Activated CD4-positive, alpha-beta T cell treated with anti-CD3 and anti-CD28 coated beads for 36 hours (primary cell): ENCODE measurements at places on chromosomes 11 and 22.

GRCh38 chr22:46027211-46028105 lies 50.5 kb upstream of the WNT7B start:
- DNase-seq = peak; percentile 18

GRCh38 chr11:116829525-116830183 lies at the start of gene APOC3:
APOC3 (plus strand) TSS chr11:116829907; CDS start chr11:116830583, 676 bp downstream.
- DNase-seq = no peak

DNA sequence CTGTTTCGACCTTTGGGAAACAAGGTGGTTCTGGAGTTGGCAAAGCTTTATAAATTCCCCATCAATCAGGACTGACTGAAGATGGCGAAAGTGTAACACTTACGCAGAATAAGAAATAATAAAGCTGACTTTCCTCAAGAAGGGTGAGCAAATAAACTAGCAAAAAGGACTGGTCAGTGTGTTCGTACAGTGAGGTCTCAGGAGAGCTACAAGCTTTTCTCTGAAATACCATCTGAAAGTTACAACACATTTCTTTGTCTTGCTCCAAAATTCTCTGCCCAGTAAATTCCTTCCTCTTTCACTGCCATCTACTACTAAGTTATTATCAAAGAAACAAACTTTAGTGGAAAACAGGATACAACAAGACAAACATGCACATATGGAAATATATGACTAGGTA lies 13.4 kb downstream of the PITPNB start:
- DNase-seq = no peak

GRCh38 chr11:76120513-76121101 lies 85.7 kb downstream of the WNT11 start:
- DNase-seq = no peak

GRCh38 chr22:43343262-43343669 lies at the start of gene SCUBE1:
SCUBE1 (minus strand) TSS chr22:43343372; CDS start chr22:43343261, 111 bp downstream.
- peak; percentile 68 for DNase-seq

DNA sequence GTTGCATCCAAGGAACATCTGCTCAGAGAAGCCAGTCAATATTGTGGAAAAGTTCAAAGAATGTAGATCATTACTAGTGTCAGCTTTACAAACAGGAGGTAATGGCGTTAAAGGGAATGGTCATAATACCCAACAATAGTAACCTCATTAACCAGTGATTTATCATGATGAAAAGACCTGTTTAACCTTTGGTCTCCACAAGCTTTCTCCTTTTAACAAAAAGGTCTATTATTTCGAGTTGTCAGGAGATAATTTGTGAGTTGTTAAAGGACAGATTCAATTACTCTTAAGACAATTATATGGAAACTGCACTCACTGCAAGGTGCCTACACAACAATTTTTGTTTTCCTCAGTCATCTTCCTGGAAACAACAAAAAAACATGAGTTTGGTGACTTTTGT lies 73.8 kb upstream of the HTATIP2 start:
- DNase-seq = no peak

DNA sequence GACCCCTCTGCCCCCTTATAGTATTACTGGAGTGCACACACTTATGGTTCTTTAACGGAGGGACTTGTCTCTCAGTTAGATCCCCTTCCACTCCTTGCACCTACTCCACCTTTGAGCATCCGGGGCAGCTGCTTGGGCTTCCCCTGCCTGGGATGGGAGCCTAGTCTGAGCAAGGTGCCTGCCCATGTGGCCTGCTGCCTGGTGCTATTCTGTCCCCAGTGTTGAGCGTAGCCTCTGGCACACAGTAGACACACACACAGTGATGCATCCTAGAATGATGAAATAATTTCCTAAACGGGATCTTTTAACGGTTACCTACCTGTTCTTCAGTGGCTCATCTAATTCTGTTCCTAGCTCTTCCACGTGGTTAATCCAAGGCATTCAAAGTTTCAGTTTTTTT lies 22.4 kb downstream of the PPFIA1 start:
- DNase-seq = no peak

- no peak for DNase-seq
Measured at GRCh38 chr22:17884893-17885292, 110.6 kb upstream of the BID start.

DNA sequence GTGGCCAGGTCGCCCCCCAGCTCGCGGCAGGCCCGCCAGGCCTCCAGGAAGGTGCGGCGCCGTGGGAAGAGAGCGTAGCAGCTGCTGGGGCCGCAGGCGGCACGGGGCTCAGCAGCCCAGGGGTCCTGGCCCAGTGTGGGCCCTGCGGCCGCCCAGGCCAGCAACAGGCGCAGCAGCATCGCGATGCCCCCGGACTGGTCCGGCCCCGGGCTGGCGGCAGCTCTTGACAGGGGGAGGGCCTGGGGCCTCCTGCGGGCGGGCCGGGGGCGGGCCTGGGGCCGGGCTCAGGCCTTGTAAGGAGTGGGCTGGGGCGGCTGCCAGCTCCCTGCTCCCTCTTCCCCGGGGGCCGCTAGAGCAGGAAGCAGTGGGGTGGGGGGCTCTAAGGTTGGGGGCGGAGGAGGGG lies at the start of gene CD248:
TSS of gene CD248 (minus strand) at position 196 of the 403 bp plus-strand sequence. CDS start at position 179, 17 bp downstream.
- no peak for DNase-seq

- no peak for DNase-seq
Measured at GRCh38 chr11:1839924-1840779, 1.4 kb downstream of the TNNI2 start.

DNA sequence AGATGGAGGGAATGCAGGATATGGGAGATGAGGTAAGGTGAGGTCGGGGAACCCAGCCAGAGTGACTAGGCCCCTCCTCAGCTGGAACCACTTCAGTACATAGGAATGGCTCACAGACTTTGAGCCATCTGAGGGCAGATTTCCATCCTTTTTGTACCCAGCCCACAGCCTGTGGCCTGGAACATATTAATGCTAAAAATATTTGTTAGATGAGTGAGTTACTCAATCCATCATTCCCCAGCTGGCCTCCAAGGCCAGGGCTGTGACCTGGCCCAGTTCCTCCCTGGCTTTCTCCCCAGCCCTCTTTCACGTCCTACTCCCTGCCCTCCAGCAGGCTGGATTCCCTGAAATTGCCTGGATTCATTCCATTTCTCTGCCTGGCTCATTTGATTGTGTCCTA lies 57.2 kb upstream of the PRDM11 start:
- no peak for DNase-seq
